Thyroid gland (tissue), 4 donors: ENCODE measurements at places on chromosomes 5 and 9. TPM values are rescaled to one million over a fixed set of nuclear protein-coding genes. Genes with fewer than 3 reads are reported as not detected.

Gene SV2C
- not detected for total RNA-seq

DNA sequence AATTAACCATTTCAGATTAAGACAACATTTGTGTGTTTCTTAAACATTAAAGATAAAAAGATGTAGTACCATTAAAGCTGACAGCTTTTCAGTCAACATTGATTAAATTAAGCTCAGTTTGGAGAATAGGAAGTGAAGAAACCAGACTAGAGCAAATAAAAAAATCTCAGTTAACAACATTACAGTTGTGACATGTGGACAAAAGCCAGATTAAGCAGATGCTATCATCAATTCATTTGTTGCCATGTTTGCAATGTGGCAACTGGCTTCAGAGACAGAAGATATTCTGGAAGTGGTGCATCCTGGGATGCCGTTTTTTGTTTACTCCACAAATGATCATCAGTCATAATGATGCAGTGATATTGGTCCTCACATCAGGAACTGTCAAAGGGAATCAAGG lies 70.3 kb upstream of the CNTLN start:
- DNase-seq: no peak

DNA sequence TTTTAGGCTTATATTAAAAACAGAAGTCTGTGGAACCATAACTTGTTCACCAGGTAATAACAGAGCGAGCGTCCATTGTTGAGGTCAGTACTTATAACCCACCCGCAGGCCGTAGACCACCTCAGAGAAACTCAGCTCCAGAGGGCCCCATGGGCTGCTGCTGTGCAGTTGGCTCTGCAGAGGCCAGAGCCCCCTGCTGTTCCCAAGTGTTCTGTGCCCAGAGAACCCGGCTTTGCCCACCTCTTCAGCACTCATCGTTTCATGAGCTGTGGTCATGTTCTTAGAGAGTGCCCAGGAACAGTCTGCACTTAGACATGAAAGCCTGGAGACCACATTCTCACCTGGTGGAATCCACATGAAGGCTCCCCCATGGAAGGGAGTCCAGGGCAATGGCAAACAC lies 50.4 kb upstream of the SLC2A8 start:
- no peak for DNase-seq

Gene IL9
- not detected for total RNA-seq

Gene SLC6A3
- 0.54 TPM for total RNA-seq

- no peak for DNase-seq
Measured at GRCh38 chr9:21777701-21778100, 24.7 kb upstream of the MTAP start.

- no peak for DNase-seq
Measured at GRCh38 chr9:14912859-14913258, 2.6 kb upstream of the FREM1 start.

DNA sequence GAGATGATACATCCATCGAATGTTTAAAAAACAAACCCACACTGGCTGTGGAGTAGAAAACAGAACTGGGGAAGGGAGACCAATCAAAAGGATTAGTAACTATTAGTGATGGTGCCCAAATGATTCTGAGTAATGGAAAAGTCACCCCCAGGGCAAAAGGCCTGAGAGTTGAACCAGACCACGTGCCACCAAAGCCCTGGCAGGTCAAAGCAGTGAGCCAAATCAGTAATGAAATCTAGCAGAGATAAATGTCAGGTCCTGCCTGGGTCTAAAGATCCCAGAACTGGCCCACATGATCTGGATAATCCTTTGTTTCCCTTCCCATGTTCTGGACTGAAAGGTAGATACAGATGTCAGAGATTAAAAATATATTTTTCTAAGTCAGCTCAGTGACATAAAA lies 9.4 kb downstream of the OTULINL start:
- no peak for DNase-seq

GRCh38 chr5:161804263-161804662 lies 43.7 kb upstream of the GABRA1 start:
- DNase-seq: no peak

Gene GABRA6
- not detected for total RNA-seq

Gene HRH2
- 0.78 TPM for total RNA-seq

Gene DIRAS2
- total RNA-seq: 8.4 TPM
